ENCODE measurements at places on chromosomes 6 and 20.

DNA sequence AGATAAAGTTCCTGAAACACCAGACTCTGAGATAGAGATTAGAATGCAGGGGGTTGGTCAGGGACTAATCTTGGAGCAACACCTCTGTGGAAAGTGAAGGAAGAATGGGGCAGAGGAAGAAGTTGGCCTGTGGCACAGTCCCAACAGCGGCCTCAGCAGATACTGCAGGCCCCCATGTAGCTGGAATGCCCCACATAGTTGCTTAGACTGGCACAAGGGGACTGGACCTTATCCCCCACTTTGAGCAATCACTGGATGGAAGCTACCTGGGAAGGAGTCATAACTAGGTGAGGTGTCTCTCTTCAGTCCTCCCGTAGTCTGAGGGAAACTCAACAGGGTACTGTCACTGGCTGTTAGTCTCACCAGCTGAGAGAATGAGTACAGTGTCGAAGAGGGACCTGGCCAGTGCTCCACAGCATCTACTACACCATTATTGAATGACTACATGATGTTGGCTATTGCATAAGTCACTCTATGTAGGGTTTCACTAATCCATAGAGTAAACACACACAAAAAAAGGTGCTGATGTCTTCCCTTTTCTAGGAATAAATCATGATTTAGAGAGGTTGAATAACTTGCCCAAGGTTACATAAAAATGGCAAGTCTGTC is 47.5 kb downstream of the ADGRG6 start:
- DNase-seq, result no peak

- no peak for DNase-seq
Observed at GRCh38 chr6:150249261-150249660, 106.4 kb downstream of the PPP1R14C start.

DNA sequence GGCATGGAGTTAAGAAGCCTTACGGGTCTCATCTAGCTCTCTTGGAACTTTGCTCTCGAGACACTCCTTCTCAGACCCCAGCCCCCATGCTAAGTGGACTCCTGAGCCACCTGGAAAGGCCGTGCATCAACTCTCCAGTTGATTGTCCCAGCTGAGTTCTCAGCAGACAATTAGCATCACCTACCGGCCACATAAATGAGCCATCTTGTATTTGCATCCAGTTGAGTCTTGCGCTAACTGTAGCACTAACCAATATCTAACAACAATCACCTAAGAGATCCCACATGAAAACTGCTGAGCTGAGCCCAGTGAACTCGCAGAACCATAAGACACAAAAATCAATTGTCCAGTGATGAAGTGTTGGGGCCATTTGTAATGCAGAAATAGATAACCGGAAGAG is 49.7 kb downstream of the PCNA start:
- no peak for DNase-seq

DNA sequence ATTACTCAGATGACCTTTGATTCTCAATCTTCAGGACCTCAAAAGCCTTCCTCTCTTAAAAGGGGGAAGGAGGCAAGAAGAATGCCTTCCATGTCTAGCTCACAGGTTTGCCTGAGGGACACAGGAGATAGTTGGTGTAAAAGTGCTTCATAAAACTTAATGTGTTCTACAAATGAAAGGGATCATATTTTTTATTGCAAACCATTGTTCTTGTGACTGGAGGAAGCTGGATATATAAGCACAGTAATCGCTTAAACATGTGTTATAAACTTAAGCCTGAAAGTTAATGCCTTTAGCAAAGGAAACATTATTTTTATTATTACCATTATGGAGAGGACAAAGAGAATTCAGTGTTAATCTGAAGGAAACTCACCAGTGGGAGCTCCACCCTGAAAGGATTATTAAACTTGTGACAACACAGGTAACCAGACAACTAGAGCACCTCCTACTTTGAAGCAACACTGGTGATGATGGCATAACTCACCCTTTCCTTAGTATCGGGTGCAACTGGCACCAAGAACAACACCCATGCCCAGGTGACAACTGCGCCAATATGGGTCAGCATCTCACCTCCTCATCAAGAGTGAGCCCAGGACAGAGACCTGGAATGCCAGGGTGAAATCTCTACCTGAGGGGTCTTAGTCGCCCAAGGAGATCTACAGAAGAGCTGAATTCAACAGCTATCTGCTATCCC is 288.7 kb upstream of the PRDM1 start:
- no peak for DNase-seq

GRCh38 chr20:44196271-44196670 is 9.3 kb upstream of the JPH2 start:
- no peak for DNase-seq

DNA sequence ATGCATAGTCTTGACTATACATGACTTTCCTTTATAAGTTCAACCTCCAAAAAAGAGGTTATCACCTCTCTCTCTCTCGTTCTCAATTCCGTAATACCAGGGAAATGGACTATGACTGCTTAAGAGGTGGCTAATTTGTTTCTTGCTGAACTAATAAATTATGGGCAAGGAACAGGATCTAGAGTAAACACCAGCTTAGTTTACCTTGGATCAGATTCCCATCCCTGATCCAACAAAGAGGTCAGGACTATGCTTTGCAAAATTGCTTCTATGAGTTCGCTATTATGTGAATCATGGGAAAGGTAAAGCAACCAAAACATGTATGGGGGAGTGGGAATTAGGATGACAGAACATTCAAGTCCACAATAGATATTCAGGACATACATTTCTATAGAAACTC is 630.7 kb downstream of the HACE1 start:
- DNase-seq, result no peak

DNA sequence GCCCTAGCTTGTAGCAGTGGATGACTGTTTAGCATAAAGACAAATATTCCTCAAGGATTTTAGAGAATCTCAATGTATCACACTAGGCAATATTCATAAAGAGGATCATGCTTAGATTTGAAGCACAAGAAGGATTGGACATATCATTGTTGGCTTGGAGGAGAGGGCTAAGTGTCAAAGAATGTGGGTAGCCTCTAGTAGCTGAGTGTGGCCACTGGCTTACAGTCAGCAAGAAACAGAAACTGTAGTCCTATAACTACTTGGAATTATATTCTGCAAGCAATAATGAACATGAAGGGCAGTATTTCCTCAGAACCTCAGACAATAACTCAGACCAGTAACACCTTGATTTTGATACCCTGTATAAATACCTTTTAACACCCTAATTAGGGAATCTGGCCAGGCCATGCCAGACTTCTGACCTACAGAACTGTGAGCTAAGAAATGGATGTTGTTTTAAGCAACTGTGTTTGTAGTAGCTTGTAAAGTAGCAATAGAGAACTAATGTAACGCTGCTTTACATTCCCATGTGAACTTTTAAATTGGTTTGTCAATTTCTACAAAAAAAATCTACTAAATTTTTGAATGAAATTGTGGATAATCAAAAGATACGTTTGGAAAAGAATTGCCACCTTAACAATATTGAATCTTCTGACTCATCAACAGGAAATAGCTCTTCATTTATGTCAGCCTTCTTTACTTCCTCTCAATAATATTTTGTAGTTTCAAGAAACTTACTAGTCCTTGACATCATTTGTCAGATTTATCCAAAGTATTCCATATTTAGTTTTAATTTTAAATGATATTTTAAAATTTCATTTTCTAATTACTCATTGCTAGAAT is 65.2 kb upstream of the RSPO3 start:
- DNase-seq, result no peak

DNA sequence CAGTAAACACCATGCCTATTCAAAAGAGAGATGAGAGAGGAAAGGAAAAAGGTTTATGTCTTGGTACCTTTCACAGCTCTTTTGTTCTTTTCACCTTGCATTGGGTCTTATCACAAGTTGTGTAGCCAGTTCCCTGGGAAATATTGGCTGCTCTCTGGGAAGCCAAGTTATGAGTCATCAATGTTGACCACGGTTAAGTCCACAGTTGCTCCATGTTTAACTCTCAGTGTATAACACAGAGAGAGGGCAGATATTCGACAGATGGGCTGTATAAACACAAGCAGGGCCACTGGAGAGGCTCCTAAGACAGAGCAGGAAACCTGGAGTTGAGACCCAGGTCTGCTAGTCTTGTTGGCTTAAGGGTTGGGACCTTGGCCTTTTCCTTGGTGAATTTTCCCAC is 718.6 kb downstream of the QKI start:
- DNase-seq, result no peak

GRCh38 chr6:152771061-152771687 is 20.6 kb downstream of the VIP start:
- DNase-seq, result no peak

GRCh38 chr20:63161176-63161651 is 54.7 kb downstream of the YTHDF1 start:
- DNase-seq, result no peak

GRCh38 chr20:22928679-22929078 is 106.4 kb upstream of the SSTR4 start:
- DNase-seq, result no peak

DNA sequence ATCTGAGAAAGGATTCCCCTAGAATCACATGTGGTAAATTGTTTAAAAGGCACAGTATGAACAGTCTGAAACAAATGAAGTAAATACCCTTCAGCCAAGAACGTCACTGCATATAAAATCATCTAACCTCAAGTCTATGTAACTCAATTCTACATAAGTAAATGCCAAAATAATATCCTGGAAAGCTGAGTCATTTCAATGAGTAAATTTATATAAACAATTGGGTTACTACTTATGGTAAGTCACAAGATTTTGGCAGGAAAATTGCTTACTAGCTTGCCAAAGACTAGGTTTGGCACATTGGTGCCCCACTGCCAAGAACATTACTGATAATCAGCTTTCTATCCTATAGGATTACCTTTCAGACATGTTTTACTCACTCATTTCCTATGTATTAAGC is 8.4 kb downstream of the GMDS start:
- DNase-seq, result no peak

GRCh38 chr6:27847706-27848105 is 64.5 kb downstream of the OR2B2 start:
- no peak for DNase-seq

- no peak for DNase-seq
Observed at GRCh38 chr6:2563635-2564034, 187.1 kb downstream of the MYLK4 start.

GRCh38 chr6:42729731-42730130 is 7.3 kb upstream of the PRPH2 start:
- DNase-seq, result no peak

DNA sequence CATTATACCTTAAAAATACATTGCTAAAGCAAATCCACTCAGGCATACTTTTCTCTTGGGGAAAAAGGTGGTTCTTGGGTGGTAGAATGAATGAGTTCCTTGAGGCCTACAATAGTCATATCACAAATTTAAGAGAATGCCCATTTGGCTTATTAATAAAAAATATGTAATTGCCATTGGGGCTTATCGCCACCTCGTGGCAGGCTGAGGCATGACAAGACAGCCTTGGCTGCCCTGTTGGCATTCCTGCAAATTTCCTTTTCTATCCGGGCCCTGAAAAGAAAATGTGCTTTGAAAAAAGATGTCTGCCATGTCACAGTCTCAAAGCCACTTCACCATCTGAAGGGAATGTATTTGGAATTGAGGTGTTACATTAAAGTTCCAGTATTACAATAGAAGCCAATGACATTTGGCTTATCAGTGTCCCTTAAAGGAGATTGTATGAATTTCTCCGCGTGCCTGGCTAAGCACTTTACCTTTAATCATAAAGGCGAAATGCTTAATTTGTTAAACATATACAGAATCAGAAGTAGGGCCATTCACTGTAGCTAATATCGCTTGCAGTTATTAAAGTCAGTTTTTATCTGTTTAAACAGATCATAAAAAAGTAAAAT is 188.3 kb upstream of the ZFP64 start:
- peak; percentile 19 for DNase-seq

- DNase-seq, result no peak
Observed at GRCh38 chr20:11170025-11170424, 496.2 kb upstream of the JAG1 start.

DNA sequence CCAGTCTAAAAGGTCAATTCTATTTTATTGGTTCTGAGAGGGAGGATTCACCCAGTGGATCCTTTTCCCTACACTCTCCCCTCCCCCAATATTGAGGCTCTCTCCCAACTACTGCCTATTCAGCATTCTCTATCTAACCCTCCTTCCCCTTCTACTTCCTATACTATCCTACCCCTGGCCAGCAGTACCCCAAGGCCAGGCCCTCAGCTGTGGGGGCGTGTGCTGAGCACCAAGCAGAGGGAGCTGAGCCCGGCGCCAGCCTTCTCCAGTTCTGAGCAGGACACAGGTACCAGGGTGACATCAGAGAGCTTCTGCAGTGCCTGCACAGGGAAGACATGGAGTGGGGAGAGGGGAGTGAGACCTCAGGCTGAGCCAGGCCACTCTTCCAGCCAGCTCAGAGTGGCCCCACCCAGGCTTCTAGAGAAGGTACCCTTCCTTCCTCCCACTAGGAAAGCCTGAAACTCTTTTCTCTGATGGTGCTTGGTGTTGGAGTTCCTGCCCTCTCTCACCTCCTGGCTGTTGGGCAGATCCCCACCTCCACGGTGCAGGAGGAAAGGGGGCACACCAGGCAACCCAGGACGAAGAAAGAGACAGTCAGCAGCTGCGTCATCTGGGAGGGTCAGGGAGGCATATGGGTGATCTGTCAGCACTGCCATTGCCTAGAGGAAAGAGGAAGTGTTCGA is 1.9 kb downstream of the DDAH2 start:
- peak; percentile 47 for DNase-seq

- no peak for DNase-seq
Observed at GRCh38 chr6:158635427-158636073, 9.0 kb downstream of the DYNLT1 start.

GRCh38 chr20:25356271-25356933 is 34.2 kb downstream of the ABHD12 start:
- no peak for DNase-seq

- no peak for DNase-seq
Observed at GRCh38 chr6:37530297-37530696, 30.6 kb upstream of the CCDC167 start.

DNA sequence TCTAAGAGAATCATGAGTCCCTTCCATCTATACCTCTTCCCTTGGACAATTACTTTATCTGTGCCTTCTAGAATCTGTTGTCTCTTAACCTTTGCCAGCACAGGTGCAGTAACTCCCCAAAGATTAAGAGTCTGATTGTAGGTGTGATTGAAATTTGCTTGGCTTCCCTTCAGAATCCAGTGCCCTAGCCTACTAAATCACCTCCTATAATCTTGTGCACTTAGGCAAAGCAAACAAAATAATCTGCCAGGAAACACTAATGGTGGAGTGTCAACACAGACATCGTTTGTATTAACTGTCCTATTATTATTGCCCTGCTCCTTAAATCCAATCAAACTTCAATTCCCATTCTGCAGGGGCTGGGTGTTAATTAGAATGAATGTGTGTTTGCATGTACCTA is 28.0 kb downstream of the ID4 start:
- no peak for DNase-seq

DNA sequence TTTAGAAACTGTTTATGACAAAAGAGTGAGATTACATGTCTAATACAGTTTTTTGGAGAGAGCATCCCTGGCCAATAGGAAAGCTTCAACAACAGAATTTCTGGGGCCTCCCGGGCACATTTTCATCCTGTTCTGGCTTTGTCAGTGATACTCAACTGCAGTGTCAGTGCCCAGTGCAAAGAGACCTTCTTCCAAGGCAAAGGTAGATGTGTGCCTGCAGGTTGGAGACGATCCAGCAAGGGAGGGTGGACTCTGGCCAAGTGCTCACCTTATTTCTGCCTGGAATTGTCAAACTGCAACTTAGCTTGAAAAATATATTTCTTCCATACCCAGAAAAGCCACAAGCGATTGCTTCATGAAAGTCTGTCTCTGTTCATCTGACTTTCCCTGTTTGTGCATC is 211.6 kb upstream of the SNX9 start:
- DNase-seq, result no peak

GRCh38 chr20:48404598-48404997 is 423.2 kb downstream of the PREX1 start:
- DNase-seq, result no peak

GRCh38 chr20:56111961-56112730 is 106.8 kb upstream of the CBLN4 start:
- DNase-seq, result no peak
